ENCODE measurements at places on chromosomes 7 and 10.

- no peak for DNase-seq
Measured at GRCh38 chr10:90817128-90817889, 40.5 kb downstream of the HTR7 start.

GRCh38 chr10:43338117-43338516 is 33.3 kb upstream of the FXYD4 start:
- DNase-seq = no peak

GRCh38 chr10:110401401-110402076 is 96.2 kb upstream of the DUSP5 start:
- DNase-seq = no peak

DNA sequence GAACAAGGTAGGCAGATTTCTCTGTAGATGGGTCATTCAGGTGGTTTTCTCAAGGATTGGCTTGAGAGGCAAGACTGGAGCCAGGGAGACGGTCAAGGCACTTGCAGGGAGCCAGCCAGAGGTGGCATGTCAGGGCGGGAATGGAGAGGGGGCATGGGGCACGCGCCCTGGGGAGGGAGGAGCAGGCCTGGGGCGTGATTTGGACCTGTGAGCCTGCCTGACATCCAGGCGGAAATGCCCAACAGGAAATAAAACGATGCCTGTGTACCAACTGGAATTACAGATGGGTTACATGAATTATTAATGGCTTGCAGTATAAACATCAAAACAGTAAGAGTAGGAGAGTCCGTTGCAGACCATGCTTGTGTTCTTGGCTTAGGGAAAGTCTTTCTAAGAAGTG is 8.6 kb upstream of the SUN1 start:
- DNase-seq = peak; percentile 53

DNA sequence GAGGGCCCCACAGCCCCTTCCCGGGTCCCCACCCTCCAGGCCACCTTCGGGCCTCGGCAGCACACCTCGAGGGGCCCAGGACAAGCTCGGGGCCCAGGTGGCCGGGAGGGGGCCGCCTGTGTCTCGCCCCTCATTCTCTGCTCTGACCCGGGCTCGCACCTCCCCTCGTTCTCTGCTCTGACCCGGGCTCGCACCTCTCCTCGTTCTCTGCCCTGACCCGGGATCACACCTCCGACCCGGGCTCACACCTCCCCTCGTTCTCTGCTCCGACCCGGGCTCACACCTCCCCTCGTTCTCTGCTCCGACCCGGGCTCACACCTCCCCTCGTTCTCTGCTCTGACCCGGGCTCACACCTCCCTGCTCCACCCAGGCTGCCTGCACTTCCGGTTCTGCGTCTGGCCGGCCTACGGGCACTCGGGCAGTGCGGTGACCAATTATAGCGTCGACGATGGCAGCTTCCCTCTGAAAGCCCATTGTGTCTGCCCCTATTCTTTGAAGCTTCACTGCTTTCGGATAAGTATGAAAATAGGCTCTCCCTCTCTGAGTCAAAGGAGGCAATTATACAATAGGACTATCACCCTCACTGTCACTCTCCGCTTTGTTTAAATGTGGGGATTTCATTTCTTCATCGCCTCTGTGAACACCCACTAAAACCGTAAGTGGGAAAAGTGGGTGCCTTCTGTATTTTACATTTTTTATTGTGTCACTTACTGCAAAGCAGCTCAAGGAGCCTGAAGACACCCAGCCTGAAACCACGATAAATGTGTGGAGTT is 457.4 kb downstream of the DNAJB6 start:
- DNase-seq = no peak

DNA sequence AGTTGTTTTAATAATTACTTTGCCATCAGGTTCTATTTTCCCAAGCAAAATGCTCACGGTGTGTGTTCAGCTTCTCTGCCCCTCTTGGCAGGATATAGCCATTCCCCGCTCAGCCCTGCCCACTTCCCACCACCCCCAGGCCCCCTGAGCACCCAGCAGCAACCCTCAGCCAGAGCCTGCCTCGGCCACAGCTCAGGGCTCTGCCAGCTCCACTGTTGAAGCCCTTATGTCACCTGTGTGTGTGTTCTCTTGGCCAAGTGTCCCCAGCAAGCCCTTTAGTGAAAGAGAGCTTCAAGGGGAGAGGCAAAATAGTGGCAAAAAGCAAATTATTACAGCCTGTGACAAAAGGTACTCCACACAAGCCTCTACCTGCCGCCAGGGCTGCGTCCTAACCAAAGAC is 275.3 kb downstream of the ADARB2 start:
- DNase-seq = no peak

GRCh38 chr10:78974617-78975317 is 94.0 kb upstream of the ZMIZ1 start:
- DNase-seq = peak; percentile 91

DNA sequence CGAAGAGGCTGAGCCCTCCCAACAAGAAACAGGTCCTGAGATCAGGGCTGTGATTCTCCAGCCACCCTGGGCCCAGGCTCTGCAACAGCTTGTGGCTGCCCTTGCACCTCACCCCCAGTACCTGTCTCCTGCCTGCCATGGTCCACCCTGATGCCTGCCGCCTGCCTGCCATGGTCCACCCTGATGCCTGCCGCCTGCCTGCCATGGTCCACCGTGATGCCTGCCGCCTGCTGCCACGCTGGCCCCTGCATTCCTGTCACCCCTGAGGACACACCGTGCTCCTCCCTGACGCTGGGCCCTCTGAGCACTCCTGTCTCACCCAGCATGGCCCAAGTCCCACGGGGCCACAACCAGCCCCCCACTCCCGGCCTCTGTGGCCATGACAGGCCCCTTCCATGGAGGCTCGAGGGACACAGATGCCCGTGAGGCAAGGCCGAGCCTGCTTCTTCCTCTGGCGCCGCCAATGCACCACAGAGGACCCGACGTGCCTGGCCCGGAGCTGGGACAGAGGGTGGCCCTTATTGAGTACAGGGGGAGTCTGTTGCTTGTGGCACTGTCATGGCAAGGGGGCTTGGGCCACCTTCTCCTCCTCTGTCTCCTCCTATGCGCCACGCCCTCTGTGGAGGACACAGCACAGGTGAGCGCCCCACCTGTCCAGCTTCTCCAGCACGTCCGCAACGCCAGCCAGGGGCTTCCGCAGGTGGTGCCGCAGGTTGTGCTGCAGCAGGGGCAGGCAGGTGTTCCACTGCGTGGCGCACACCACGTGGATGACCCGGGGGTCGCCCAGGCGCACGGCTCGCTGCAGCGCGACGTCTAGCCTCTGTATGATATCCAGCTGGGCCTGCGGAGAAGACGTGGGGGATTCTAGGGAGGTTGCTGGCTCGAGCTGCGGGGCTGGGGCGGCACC is 18.1 kb downstream of the CFAP46 start:
- DNase-seq = no peak
